ENCODE measurements at places on chromosomes 7 and 10.

DNA sequence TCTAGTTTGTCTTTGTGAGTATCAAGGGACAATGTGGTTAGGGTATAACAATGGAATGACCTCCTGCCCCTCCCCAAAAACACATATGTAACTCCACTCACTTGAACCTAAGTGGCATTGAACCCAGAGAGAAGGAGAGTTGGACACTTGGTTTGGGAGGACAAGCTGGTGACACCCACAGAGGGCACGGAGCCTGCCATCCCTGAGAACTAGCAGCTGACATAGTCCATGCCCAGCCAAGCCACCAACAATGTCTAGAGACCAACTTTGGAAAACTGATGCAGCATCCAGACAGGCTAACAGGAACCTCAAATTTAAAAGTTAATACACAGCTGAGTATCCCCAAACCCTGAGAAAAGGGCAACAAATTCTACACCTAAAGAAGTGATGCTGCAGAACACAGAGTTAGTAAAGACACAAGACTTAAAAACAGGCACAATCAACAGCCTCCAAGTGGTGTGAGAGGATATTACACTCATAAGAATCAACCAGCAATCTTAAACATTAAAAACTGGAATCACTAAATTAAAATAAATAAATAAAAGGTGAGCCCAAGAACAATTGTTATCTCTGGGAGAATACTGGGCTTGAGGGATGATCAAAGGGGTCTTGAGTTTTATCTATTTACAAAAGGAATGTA is 27.2 kb downstream of the NUDCD3 start:
- DNase-seq = no peak

GRCh38 chr7:135414850-135415439 is 95.0 kb downstream of the CNOT4 start:
- DNase-seq = no peak

DNA sequence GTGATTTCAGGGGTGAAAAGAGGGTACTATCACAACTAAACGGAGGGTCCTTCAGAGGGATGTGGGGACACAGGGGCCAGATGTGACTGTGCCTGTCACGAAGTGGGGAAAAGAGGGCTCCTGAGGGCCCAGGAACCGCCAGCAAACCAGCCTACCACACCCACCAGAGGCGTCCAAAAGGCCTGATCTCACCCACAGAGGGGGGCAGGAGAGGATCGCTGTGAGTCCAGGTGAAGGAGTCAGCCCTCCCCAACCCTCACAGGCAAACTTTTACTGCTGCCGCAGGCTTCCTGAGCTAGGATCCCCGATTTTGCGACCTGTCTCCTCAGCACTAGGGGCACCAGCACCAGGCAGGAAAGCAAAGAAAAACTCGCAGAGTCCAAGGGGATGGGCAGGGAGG is 64.7 kb downstream of the HIPK2 start:
- DNase-seq = no peak

DNA sequence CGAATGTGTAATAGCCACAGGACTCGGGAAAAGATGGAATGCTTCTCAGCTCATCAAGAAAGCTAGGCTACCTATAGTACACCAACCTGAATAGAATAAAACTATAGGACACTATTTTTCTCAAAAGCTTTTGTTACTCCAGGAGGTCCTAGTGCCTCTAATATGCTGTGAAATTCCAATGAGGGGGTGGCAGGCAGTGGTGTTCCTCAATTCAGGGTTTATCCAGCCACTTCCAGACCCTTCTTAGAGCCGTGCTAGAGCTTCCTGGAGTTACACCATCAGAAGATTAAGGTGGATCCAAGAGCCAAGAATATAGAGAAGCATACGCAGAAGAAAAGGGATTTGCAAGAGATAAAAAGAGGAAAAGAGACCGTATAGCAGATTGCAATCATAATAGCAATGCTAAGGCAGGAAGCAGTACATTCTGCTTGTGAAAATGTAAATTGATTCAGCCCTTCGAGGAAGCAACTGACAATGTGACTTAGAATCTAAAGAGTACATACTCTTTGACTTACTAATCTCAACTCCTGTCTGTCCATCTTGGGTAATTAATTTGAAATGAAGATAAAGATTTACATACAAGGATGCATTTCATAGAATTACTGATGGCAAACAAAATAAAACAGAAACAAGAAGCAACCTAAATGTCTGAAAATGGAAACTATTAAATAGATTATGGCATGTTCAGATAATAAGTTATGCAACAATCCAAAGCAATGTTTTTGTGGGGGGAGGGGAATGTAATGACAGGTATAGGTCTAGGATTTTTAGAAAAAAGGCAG is 2.1 kb downstream of the ST8SIA6 start:
- DNase-seq = no peak
